Stimulated activated CD4-positive, alpha-beta T cell treated with anti-CD3 and anti-CD28 coated beads, Interleukin-12 subunit alpha, Interleukin-12 subunit beta, amount 100 ng/mL, for 4 hours (primary cell): ENCODE measurements at places on chromosomes 4 and X.
A peak's percentile ranks its signal among the peaks of the same experiment; 100 is the strongest.

GRCh38 chr4:43276321-43276720 lies 383.8 kb downstream of the GRXCR1 start:
- no peak for DNase-seq

DNA sequence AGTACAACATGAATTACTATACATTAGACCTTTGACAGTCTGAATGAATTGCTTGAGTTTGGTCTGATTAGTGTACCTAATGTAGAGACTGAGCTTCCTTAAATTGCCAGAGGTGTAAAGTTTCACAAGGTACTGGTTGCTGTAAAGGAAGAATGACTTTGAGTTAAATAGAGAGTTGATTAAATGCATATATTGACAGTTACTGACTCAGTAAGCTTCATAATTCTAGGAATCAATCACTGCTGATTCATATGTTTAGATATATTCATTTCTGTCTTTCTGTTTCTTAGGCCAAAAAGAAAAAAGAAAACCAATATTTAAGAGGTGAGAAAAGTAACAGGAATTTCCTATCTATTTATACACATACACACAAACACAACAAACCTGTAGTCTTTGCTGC lies 16.2 kb upstream of the ART3 start:
- DNase-seq = no peak

GRCh38 chr4:175277816-175278215 lies 359.7 kb downstream of the ADAM29 start:
- DNase-seq = no peak

DNA sequence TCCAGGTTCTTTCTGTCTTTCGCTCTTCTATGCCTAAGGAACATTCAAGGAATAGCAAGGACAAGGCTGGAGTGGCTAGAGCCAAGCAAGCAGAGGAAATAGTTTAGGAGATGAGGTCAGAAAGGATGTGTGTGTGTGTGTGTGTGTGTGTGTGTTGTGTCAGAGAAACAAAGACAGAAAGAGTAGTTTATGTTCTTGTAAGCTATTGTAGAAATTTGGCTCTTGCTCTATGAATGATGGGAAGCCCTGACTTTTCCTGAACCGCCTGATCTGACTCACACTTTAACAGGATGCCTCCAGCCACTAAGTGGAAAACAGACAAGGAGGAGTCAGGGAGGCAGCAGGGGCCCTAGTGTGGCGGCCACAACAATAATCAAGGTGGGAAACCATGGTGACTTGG lies 39.7 kb downstream of the LGI2 start:
- DNase-seq = no peak

DNA sequence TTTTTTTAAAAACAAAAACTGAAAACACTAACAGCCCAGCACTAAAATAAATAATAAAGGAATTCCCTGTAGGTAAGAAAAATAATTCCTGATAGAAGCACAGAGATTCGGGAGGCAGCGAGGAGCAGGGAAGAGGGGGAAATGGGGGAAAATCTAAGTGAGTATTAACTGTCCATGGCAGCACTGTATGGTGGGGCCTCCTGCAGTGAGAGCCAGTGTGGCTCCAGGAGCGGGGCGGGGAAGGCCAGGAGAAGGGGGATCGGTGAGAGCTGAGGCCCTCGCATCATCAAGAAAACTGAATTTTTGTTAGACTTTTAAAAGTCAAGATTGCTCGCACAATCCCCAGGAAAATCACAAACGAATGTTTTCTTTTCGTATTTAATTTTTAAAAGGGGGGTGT lies 14.1 kb downstream of the RNF212 start:
- no peak for DNase-seq

- no peak for DNase-seq
Observed at GRCh38 chrX:41452565-41453356, 5.6 kb downstream of the NYX start.

DNA sequence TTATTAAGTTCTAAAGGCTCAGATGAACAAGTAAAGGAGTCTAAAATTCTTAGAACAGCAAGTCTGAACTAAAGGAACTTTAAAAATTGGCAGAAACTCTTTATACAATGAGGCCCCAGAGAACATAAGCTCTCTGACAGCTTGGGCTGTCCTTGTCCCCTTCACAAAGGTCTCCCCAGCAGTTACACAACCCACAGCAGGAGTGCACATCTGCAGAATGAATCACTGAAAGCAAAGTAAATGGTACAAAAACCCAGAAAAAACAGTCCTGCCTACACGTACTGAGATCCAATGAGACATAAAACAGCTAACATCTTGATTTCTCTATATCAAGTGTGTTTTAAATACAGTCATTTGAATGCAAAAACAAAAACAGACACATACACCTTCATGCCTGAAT lies 18.7 kb downstream of the RBBP7 start:
- DNase-seq = no peak

DNA sequence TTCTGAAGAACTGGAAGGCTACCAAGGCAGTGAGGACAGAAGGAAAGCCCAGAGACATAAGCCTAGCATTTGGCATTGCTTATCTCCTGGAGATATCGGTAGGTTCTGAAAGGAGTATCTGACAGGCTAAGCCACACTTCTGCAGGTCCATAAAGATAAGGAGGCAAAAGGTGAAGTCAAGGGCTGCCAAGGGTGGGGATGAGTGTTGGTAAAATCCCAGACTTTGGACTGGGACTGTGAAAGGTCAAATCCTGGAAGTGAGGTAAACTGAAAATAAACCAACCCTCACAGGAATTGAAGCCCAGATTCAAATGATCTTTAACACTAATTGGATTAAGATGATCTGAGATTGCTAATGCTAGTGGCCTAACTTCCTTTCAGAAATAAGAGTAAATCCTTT lies 27.4 kb downstream of the GK start:
- DNase-seq = no peak

DNA sequence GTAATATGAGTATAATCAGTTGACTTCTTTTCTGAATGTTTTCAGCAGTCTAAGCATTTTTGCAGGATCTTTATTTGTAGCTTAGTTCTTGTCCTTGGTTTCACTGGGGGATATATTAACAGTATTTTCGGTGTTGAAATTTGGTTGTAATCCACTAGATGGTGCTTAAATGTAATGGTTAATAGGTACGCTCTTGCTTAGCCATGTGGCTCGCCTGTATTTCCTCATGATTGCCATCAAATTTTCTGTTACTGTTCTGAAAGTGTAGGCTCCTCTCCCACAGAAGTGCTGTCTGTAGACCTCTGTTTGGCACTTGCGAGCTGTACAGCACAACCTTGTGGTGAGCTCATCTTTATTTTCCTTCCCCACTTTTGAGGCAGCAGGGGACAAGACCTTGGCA lies 3.9 kb upstream of the FAAH2 start:
- no peak for DNase-seq

- DNase-seq = no peak
Observed at GRCh38 chrX:40420899-40421729, 159.7 kb upstream of the ATP6AP2 start.

DNA sequence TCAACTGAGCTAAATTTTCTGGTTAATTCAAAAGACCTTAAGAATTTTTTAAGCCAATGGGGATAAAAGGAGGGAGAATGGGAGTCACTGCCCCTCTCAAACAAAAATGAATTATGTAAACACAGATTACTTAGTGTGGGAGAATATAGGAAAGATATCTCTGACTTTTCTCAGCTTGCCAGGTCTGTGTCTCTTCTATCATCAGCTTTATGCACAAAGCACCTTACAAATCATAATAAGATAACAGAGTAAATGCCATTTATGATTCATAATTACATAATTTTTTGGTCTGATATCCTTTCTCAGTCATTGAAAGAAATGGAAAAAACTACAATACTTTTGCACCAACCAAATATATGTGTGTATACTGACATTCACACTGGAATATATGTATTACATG lies 604.6 kb upstream of the FAM241A start:
- no peak for DNase-seq

- no peak for DNase-seq
Observed at GRCh38 chrX:39734174-39734776, 363.5 kb downstream of the BCOR start.

DNA sequence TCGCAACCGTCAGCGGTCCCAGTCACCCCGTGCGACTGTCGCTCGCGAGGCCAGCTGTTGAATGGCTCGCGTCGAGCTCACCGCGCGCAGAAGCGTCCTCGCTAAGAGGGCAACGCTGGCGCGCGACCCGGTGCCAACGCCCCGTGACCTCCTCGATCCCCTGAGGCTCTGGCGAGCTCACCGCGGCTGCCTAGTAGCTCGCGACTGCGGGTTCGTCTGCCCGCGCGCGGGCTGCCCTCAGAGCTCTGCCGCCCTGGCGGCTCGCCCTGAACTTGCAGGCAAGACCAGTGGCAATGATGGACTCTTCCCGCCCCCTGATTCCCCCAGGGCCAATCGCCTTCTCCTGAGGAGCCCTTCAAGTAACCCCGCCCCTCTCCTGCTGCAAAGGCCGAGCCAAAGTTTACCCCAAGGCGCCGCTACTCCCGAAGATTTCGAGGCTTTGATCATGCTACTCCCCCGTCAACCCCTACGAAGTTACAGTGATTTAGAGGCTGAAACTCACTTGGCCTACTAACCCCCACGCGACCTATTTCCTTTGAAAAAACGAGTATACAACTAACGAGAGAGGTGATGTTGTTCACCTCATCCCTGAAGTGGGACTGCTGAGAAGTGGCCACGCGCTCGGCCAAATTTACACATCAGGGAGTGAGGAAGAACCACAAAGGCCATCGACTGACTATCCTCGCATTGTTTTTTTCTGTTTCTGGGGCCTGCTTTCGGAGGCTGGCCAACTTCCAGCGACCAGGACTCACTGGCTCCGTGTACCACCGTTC lies 37.5 kb downstream of the PGRMC1 start:
- peak; percentile 36 for DNase-seq

GRCh38 chr4:85298037-85298436 lies 176.9 kb upstream of the ARHGAP24 start:
- no peak for DNase-seq

- no peak for DNase-seq
Observed at GRCh38 chr4:189822326-189822725, 118.3 kb upstream of the FRG1 start.

DNA sequence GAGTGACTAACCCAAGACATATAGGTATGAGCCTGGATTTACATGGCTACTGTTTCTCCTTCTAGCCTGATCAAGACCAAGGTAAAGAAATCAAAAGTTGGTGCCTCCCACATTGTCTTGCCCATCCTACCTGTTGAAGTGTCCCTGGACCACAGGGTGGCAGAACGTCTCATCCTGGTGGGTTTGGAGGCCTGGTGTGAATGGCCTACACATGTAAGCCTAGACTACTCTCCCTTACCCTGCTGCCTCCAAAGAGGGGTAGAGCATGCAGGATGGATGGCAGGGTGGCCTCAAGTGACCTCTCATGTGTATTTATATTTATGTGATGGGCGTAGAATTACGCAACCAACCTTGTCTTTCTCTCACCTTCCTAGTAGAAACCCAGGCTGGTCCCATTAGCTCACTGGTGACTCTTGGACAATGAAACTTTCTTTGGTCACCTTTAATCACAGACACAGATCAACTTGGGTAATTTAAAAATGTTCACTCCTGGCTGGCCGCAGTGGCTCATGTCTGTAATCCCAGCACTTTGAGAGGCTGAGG lies 73.3 kb upstream of the SOD3 start:
- no peak for DNase-seq

- DNase-seq = no peak
Observed at GRCh38 chrX:41705680-41706374, 17.1 kb downstream of the GPR34 start.

- DNase-seq = no peak
Observed at GRCh38 chrX:136867096-136867491, 13.4 kb downstream of the RBMX start.

GRCh38 chr4:146054676-146055075 lies 116.1 kb upstream of the ZNF827 start:
- no peak for DNase-seq

GRCh38 chr4:41746440-41747229 lies 1.9 kb downstream of the PHOX2B start:
- DNase-seq = no peak

GRCh38 chr4:159765382-159765781 lies 662.5 kb downstream of the RAPGEF2 start:
- no peak for DNase-seq

- no peak for DNase-seq
Observed at GRCh38 chrX:31007321-31007720, 64.5 kb downstream of the FTHL17 start.

DNA sequence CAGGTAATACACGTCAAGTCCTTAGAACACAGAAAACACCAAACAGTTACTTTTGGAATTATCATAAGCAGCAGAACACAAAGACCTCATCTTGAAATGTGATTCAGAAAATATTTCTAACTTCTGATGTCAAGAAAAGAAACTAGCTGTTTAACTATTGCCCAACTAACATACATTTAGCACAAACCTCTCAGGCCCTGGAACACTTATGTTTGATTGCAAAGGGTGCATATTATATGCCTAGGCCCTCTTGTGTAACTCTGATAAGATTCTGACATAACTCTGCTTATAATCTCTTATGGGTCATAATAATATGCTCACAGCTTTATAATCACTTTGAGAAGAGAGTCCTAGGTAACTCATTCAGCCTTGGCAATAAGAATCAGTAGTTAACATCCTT lies 62.6 kb downstream of the TBC1D9 start:
- DNase-seq = no peak

DNA sequence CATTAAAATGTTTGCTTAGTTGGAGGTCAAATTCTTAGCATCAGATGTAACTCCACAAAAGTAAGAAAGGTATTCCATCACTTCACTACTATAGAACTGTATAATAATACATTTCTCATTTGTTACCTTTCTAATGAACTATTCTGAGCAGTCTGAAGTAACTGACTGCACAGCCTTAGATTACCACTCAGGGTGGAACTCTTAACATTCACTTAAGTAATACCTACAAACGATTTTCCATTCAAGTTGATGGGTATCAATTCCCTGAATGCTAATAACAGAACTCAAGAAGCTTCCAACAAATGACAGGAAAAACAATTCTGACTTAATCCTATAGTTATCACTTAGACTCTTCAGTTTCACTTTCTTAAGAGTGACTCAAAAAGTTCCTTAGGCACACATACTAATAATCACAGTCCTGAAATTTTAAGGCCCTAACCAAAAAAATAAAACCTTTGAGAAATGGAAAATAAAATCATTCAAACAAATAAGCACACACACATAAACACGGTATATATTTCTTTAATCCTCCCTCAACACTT lies 20.9 kb downstream of the HNRNPD start:
- DNase-seq = no peak
